IPS-NIHi11 (cell line): ENCODE measurements at places on chromosomes 11 and 22.
A peak's percentile ranks its signal among the peaks of the same experiment; 100 is the strongest.

- peak; percentile 72 for DNase-seq
Measured at GRCh38 chr11:36131721-36132397, 157.4 kb downstream of the COMMD9 start.

GRCh38 chr11:74478877-74479731, 11.8 kb upstream of the KCNE3 start:
- no peak for DNase-seq

DNA sequence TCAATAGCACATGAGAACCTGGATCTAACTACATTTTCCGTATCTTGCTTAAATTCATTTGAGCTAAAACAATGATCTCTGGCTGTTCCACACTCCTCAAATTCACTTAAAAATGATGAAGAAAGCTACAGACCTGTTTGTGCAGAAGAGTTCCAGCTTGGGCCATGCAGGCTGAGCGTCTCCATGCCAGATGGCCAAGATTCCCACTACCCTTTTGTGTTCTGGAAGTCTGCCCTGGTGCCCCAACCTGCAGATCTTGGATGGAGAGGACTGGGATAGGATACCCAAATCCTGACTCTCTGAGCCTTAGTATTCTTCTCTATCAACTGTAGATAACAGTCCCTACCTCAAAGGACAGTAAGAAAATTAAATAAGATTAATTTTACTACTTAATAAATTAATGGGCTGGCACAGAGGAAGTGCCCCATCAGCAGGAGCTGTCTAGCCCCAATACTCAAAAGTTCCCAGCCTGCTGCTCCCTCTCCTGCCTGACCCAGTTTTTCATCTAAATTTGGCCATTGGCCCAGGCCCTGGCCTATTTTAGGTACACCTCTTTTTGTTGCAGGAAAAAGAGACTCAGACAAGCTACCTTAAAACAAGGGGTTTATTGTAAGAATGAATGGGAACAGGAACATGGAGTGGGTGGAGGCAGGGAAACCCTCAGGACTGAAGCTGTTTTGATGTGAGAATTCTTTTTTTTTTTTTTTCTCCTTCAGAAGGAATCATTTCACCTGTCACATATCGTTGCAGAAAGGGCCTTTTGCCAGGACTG, 81.4 kb upstream of the GRK3 start:
- DNase-seq, result no peak

DNA sequence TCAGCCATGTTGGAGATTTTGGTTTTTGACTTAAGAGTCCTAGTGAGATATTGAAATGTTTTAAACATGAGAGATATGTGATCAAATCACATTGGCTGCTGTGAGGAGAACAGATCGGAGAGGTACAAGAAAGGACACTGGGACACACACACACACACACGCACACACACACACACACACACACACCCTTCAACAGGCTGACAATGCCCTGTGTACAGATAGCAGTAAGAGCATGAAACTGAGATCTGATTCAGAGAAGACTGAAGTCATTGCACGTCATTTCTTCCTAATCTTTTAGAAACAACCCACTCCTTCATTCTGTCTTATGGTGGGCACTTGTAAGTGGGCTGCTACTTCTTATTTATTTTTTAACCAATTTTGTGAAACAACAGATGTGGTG, 200.5 kb upstream of the E2F8 start:
- no peak for DNase-seq

GRCh38 chr22:31933816-31934482, 10.4 kb upstream of the YWHAH start:
- DNase-seq, result no peak

DNA sequence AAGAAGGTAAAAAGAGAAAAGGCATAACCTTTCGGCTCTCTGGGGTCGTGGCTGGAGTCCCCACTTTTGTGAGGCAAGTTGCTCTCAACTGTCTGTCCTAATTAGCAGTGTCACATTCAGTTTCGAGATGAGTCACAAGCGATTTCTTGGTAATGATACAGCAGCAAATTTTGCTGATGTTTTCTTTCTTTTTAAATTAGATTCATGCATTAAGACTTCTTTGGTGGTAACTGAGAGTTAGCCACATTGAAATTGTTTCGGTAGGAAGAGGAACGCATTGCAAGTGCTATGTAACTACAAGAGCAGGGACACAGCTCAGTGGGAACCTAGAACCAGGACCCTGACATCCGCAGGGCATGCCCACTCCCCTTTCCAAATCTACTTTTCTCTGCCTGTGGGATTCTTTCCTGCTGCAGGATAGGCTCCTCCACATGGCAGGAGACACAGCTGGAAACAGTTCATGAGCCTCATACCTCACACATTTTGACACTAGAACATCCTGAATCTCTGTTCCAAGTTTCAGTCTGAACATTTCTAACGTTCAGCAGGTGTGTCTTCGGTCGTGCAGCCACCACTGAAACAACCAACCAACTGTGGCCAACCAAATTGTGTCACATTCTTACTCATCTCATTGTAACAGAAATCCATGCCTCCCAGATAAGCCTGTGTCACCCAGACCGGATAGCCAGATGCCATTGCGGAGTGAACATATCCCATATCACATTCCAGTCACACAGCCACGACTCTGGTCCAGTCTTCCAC, 987.6 kb downstream of the NTM start:
- DNase-seq, result no peak

- no peak for DNase-seq
Measured at GRCh38 chr11:11494348-11494747, 127.5 kb downstream of the GALNT18 start.

GRCh38 chr11:133338588-133338987, 193.7 kb downstream of the OPCML start:
- no peak for DNase-seq

GRCh38 chr11:6630632-6631291, 11.5 kb upstream of the TPP1 start:
- DNase-seq, result no peak

- DNase-seq, result no peak
Measured at GRCh38 chr11:407651-408123, 7.1 kb downstream of the SIGIRR start.

DNA sequence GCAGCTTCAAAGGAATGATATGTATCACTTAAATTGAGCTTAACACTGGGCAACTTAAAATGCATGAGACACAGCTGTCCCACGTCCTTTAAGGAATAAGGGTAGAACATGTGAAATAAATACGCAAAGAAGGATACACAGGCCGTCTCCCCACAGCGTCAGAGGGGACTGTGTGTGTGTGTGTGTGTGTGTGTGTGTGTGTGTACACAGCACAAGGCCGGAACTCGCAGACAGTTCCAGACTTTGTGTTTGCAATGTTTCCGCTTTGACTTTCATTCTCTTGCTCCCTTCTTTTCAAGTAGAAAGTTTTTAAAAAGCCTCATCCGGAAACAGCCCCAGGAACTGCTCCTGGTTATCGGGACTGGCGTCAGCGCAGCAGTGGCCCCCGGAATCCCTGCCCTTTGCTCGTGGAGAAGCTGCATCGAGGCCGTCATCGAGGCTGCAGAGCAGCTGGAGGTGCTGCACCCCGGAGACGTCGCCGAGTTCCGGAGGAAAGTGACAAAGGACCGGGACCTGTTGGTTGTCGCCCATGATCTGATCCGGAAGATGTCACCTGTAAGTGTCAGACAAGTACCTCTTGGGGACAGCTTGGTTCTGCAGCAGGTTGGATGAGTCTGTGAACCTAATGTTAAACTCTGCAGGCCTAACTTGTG, 13.3 kb downstream of the FAM118A start:
- no peak for DNase-seq
